ENCODE measurements at places on chromosomes 7 and 10. TPM values are rescaled to one million over a fixed set of nuclear protein-coding genes. Genes with fewer than 3 reads are reported as not detected.

The DPY19L1 gene
- 52.3 TPM for total RNA-seq

The ADARB2 gene
- 0.10 TPM for total RNA-seq

DNA sequence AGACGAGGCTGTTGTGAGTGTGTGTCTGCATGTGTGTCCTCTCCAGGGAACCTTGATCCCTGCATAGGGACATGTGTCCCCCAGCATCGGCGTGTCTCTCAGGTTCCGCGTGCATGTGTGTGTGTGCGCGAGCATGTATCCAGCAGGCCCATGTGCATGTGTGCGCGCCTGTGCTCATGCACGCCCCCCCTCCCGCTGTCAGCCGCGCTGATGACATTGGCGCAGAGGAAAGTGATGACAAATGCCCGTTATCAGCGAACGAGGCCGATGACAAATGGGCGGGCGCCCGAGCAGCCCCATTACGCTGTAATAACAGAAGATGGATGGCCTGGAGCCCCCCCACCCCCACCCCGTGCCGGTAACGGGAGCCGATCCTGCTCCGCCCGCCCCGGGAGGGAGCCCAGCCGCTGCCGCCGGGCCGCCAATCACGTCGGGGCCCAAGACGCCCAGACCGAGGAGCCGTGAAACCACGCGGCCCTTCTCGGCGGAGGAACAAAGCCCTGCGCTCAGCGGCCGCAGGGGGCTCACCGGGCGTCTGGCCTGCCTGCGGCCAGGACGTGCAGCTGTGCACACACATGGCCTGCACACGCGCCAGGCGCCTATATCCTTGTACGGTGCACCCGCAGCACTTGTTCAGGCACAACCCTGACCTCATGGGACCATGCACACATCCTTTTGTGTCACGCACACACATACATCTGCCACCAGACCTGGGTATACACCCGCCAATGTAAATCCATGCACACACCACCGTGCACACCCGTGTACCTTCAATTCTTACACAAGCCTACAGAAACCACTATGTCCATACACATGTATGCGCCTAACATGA is 21.5 kb downstream of the POLL start:
- DNase-seq, result no peak

GRCh38 chr7:101133621-101134398 is 6.9 kb downstream of the SERPINE1 start:
- DNase-seq, result no peak

DNA sequence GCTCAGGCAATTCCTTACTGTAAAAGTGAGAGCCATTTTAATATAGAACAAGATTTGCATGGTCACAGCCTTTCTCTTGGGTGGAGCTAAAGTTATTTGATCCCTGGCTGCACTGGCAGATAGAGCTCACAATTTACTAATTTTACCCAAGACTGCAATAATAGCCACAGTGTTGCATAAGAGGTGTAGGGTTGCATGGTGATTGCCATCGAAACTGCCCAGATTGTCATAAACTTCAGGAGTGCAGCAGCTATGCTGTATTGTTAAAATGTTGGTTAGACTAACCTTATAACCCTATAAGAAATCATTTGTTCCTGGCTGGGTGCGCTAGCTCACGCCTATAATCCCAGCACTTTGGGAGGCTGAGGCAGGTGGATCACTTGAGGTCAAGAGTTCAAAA is 50.0 kb downstream of the VCL start:
- peak; percentile 75 for DNase-seq

The BAIAP2L1 gene
- 25.8 TPM for total RNA-seq

GRCh38 chr10:97843281-97843671 is 6.4 kb upstream of the GOLGA7B start:
- DNase-seq, result no peak

GRCh38 chr7:73717025-73717807 is 2.3 kb downstream of the STX1A start:
- no peak for DNase-seq

The TAS2R16 gene
- not detected for total RNA-seq

The IRF5 gene
- 7.7 TPM for total RNA-seq

DNA sequence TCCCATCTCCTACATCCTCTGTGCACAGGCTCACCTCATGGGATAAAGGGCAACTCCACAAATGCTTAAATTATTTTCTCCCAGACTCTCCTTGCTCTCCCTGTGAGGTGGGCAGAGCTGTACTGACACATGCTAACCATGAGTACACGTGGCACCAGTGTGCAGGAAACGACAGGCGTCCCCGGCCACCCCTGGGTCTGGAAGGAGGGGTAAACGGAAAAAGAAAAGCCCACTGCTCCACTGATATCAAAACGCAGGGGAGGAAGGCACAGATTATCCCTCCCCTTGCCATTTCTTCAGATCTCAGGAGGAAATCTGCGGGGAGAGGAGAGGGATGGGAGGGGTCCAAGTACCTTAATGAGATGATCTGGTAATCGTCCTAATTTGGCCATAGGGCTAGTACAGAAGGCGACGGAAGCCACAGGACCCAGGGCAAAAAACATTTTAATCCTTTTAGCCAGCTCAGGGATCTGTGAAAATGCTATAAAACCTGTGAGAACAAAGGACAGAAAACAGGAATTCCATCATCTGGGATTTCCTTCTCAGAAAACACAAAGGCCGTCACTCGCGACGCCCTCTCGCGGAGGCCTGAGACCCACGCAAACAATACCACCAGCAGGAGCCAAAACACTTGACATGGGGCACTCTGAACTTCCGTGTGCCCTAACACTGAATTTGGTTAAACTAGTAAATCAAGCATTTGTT is 17.8 kb upstream of the CH25H start:
- DNase-seq, result no peak

The NPFFR1 gene
- total RNA-seq, result not detected

GRCh38 chr7:12951397-12951801 is 264.0 kb downstream of the ARL4A start:
- peak; percentile 94 for DNase-seq

DNA sequence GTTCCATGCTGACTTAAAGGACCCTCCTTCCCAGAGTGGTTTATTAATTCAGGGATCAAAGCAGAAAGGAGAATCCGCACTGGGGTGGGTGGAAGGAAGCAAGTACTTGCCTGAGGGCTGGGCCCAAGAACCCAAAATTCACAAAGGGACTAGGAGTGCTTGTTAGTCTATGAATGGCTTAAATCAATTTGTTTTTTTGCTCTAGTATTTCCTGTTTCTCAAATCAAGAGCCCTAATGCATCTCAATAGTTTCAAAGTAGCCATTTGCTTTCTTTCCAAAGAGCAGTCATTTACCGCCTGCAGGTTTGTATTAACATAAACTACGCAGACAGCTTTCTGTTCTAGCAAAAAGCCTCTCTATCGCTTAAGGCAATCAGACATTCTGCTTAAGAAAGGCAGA is 44.2 kb upstream of the SLC35G1 start:
- peak; percentile 15 for DNase-seq

The MYL10 gene
- total RNA-seq, result not detected

DNA sequence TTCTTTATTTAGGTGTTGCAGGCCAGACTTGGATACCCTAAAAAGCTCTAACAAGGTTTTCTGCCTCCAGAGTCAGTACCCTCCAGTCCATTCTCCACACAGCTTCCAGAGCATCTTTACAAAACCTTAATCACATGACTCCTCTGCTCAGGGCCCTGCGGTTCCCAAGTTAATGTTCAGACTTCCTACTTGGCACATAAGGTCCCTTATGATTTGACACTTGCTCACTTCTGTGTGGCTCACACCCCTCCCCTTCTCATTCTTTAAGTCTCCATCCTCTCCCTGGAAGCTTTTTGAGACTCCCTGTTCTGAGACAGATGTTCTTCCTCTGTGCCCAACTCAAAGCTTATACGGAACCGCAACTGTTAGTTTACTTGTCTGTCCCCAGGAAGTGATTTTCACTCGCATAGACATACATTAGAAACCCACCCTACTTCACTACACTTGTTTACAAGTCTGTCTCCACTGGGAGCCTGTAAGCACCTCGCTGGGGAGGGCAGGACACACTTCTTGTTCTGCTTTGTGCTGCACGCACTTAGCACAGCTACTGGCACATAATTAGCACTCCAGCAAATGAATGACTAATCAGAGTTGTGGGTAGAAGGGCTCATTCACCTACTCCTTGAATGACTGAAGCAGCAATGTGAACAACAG is 154.3 kb upstream of the LAMB4 start:
- DNase-seq, result peak; percentile 72

DNA sequence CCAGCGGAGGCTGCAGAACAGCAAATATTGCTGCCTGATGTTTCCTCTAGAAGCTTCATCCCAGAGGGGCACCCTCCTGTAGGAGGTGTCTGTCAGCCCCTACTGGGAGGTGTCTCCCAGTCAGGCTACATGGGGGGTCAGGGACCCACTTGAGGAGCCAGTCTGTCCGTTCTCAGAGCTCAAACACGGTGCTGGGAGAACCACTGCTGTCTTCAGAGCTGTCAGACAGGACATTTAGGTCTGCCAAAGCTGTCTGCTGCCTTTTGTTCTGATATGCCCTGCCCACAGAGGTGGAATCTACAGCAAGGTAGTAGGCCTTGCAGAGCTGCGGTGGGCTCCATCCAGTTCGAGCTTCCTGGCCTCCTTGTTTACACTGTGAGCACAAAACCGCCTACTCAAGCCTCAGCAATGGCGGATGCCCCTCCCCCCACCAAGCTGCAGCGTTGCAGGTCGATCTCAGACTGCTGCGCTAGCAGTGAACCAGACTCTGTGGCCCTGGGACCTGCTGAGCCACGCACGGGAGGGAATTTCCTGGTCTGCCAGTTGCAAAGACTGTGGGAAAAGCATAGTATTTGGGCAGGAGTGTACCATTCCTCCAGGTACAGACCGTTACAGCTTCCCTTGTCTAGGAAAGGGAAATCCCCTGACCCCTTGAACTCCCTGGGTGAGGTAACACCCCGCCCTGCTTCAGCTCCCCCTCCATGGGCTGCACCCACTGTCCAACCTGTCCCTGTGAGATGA is 17.7 kb upstream of the MINDY3 start:
- DNase-seq, result no peak

- peak; percentile 83 for DNase-seq
Observed at GRCh38 chr10:19958787-19959186, 142.6 kb downstream of the PLXDC2 start.

The PSMG3 gene
- total RNA-seq, result 12.2 TPM

GRCh38 chr10:1661859-1662437 is 75.4 kb downstream of the ADARB2 start:
- DNase-seq, result no peak

- no peak for DNase-seq
Observed at GRCh38 chr10:18984531-18984930, 64.1 kb upstream of the MALRD1 start.

DNA sequence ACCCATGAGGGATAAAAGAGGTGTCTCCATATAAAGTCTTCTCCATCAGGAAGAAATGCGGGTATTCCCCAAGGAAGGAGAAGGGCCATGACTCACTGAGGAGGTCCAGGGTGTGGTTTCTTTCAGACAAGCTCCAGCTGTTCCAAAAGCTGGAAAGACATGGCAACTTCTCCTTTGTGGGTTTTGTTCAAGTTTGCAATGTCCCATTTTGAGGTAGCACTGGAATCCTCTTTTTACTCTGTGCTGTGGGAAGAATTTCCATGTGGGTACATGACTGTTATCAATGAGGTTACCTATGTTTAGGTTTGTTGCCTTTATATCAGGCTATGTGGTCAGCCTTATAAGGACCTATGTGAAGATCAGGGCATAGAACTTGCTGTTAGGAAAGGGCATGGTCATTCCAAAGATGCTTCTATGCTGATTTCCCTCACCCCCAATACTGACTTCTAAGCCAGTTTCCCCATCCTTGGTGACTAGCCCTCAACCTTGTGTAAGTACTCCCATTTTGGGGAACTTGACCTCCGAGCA is 697.5 kb downstream of the INHBA start:
- peak; percentile 81 for DNase-seq

GRCh38 chr7:155388561-155388960 is 69.4 kb upstream of the EN2 start:
- no peak for DNase-seq

DNA sequence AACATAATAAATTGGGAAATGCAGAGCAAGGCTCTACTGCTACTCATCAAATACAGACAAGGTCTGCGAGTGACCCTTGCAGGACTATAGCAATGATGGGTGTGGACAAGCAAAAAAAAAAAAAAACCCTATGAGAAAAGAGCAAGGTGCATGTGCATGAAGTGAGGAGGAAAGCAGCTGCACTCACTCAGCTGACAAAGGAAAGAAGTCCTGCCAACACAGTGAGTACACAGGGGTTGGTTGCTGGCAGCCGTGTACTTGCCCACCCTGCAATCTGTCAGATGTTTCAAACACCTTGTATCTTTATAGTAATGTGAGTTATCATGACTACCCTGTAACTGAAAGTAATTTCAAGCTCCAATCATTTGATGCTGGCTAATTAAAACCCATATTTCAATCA is 20.5 kb downstream of the CHCHD3 start:
- DNase-seq, result no peak

GRCh38 chr7:112129655-112130323 is 76.4 kb downstream of the DOCK4 start:
- no peak for DNase-seq

GRCh38 chr7:151461096-151461941 is 21.4 kb upstream of the CRYGN start:
- DNase-seq, result peak; percentile 27

The C10orf105 gene
- not detected for total RNA-seq

- no peak for DNase-seq
Observed at GRCh38 chr10:34001087-34001580, 666.7 kb upstream of the NRP1 start.

The RAB18 gene
- 75.7 TPM for total RNA-seq

The PLXNA4 gene
- total RNA-seq, result 0.05 TPM

DNA sequence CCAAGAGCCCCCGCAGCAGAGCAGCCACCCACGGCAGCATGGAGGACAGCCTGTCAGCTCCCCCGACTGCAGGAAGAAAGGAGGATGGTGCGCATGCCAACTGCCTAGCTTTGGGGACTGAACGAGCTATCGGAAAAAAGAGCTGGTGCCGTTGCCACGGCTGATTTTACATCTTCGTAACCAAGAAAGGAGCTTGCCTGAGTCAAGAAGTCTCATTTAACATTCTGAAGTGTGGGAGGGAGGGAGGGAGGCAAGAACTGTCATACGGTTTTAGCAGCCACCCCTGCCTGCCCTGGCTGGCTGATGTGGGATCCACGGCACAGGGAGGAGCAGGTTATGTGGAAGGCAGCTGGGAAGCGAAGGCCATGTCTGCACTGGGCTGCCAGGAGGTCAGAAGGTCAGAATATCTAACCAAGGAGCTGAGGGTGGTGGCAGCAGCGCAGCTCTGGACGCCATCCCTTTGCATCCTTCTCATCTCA is 74.7 kb upstream of the CAMK2B start:
- no peak for DNase-seq

DNA sequence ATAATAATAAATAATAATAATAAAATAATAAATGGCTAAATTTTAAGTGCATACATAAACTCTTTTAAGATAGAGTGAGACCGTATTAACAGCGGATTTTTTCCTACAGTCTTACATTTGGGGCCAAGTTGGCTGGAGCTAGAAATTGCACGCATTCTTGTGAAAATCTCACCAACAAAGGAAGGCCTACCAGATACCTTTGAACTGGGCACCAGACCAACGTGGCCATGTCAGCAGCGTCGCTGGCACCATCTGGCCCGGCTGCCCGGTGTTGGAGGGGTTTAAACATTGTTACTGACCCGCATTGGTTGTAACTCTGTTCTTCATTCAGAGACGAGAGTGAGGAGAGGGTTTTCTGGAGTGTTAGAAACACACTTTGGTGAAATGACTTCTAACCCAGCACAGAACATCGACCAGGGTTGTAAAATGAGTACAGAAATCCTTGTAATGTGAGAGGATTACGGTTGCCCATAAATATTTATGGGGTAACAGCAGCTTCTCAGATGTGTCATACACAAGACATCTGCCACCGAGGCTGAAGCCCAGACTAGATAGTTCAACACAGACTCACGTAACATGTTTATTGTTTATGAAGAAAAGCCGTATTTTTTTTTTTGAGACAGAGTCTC is 34.6 kb upstream of the UNCX start:
- peak; percentile 6 for DNase-seq

The GIMAP5 gene
- total RNA-seq, result 0.20 TPM

The ADCY1 gene
- 0.10 TPM for total RNA-seq

The ASB4 gene
- not detected for total RNA-seq

The ZC3HAV1L gene
- total RNA-seq, result 34.9 TPM

Data from renal cortical epithelial cell (primary cell).